ENCODE measurements at places on chromosomes 6 and 20. TPM values are rescaled to one million over a fixed set of nuclear protein-coding genes. Genes with fewer than 3 reads are reported as not detected.

DNA sequence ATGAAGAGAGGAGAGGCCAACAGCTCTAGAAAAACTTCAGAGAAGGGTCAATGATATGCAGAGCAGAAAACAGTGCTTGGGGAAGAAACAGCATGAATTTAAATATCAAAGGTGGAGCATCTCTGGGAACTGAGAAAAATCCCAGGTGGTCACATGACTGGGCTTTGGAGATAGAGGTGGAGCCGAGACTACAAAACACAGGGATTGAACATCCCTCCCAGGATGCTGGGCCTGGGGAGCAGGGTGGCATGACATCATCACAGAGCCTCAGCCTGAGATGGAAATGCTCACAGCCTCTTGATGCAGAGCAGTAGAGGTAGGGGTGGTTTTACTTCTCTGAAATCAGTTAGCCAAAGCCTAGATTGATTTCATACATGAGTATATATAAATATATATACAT lies 529.5 kb downstream of the PRKN start:
- peak; percentile 10 for DNase-seq

- DNase-seq = no peak
These were observed 71.7 kb upstream of the MAP3K4 start for GRCh38 chr6:160919723-160920440.

- no peak for DNase-seq
These were observed 159.8 kb upstream of the GGTLC1 start for GRCh38 chr20:24148372-24148771.

DNA sequence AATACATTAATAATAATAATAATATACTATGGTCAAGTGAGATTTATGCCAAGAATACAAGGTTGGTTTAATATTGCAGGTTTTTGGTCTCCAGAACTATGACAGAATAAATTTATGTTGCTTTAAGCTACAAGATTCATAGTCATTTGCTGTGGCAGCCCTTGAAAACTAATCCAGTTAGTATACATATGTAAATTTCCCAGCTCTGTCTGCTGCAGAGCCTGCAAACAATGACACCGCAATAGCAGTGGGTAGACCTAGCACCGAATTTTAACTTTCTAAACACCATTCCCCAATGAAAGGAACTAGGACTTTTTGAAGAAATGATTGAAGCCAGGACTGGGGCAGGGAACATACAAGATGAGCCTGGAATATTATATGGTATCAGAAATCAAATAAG lies 647.7 kb upstream of the NRSN1 start:
- DNase-seq = no peak

- no peak for DNase-seq
These were observed 39.5 kb upstream of the SUMO4 start for GRCh38 chr6:149360536-149360935.

DNA sequence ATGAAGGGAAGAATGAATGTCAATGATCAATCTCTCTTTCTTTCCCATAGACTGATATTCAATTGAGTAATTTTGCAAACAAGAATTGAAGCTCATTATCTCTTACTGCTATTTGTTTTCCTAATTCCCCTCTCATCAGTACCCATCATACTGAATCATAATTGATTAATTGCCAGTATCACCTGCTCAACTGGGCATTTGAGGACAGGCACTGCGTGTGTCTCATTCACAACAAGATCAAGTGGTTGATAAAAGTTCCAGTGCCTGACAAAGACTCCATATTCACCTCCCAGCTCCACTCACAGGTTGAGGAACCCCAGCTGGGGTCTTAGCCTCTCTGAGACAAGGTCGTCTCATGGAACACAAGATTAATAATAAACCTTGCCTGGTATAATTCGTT lies 67.7 kb downstream of the BCAS1 start:
- DNase-seq = no peak

ME1 gene
- total RNA-seq = 15.6 TPM

SAPCD1 gene
- 0.83 TPM for total RNA-seq

SASH1 gene
- total RNA-seq = 82.8 TPM

DNA sequence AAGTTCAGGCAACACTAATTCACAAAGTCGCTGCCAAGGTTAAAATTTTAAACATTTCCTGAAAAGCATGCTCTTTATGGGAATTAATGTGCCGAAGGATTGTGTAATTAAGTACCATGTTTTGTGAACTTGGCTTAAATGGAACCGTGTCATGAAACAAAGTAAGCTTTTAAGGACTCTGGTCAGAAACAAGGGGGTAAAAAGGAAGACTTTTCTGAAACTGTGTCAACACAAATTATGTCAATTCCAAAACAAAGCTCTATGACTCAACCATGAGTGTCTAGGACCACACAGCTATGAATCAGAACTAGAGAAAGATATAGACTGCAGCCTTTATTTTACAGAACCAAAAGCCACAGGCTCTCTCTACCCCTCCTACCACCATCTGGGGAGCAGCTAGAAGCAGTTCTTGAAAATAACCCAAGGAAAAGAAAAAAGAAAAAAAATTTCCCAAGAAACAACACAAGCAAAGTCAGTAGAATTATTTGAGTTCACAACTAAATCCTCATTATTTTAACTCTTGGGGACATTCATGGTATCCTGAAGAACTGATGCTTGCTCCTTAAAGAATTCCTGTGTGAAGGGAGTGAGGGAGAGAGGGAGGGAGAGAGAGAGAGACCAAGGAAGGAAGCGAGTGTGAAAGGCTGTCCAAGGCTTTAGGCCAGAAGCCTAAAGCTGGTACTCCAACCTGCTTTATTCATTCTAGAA lies 81.9 kb downstream of the ZMYND8 start:
- no peak for DNase-seq

DNA sequence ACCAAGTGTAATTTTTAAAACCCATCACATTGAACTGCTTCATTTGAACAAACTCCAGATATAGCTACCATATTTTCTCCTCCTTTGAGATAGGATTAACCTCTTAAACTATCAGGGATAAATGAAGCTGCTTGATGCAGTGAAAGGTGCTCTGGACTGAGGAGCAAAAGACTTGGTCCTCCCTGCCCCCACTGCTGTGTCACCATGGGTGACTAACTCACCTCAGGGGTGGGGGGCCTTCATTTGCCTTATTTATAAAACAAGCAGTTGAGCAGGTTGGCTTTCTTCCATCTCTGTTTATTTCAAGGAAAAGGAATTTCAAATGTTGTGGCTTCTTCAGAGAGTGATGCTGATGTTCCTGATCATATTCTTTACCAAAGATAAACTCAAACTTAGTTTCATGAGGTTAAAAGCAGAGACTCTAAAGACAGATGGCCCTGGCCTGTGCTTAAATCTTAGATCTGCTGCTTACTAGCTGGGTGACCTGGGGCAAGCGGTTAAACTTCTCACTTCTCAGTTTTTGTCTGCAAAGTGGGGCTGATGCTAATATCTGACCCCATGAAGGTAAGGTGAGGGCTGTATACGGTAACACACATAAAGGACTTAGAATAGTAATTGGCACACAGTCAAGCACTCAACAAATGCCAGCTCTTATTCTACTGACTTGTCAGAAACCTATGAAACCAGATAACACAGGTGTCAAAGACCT lies 50.5 kb downstream of the FHL5 start:
- no peak for DNase-seq

DNA sequence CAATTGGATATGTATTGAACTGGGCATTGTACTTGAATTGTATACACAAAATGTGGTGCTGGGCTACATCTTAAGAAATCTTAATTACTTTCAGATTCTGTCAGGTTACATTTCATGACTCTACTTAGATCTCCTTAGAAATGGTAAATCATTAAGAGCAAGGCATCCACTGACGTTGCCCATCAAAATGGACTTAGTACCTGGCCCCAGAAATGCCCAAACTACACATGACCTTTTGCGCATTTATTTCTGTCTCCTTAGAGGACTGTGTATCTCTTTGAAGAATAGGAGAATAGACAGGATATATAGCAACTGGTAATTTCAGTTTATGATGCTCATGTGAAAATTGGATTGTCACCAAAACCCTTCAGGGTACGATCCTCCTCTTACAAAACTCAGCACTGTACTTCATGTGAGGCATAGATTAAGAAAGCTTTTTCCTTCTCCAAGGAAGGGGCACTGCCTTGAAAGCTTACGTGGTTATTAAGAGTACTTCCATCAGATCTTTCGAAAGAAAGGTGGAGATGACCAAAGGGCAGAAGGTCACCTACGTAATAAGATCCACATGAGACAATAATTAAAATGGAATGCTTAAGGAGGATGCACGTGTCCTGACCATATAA lies 61.4 kb upstream of the BMP2 start:
- no peak for DNase-seq

GRCh38 chr6:119034827-119035458 lies 43.5 kb downstream of the FAM184A start:
- no peak for DNase-seq

DNA sequence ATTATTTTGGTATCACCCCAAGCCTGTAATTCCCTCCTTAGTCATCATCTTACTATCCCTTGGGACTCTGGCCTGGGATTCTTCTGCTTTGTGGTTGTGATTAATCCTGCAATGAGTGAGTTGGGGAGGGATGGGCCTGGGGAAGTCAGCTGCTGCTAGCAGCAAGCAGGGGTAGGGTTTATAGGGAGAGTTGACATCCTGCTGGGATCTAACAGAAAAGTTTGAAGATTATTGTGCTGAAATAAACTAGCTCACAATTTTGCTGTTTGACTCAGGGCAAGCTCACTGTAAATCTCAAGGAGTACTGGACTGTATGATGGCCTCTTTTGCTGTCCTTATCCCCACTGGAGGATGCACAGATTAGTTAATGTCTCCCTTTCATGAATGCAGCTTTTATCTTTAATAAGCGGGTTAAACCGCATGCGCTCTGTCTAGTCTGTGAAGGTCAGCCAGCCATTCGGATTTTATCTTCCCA lies 83.4 kb downstream of the JARID2 start:
- no peak for DNase-seq

ARFGEF3 gene
- 1.2 TPM for total RNA-seq

DNA sequence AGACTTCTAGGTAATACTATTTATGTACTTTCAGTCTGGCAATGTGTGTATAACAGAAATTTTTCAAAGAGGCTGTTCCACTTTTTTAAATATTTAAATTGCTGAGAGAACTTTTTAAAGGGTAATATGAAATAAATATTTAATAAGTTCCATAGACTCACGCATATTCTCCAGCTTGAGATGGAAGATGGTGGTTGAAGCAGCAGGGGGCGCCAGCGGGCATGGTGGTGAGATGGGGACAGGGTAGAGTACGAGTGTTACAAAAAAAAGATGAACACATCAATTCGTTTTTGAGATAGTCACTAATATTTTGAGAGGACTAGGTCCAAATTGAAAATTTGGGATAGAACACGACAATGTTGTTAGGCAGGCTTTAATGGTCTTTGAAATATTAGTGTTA lies 68.4 kb downstream of the RSPO3 start:
- no peak for DNase-seq

CDH22 gene
- total RNA-seq = 0.69 TPM

DNA sequence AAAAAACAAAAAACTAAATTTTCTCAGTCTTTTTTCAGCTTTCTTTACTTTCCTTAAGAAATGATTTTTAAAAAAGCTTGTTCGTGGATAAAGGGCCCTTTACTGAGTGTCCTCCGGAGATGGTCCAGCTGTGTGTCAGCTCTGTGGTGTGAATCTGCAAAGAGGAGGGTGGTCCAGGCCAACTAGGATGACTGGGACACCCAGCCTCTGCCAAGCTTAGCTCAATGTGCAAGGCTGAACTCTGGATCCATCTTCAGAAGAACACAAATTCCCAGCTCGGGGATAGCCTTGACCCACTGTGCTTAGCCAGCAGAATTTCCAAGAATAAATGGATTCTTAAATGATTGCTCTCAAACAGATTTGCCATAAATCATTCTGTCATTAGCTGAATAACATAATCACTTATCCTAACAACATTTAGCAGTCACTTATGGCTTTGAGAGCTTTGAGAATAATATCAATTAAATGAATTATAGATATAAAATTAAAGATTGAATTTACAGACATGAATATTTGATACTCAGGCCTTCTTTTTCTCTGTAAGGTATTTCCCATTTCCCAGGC lies 14.2 kb upstream of the CALHM5 start:
- no peak for DNase-seq

GRCh38 chr6:167819576-167819975 lies 7.1 kb upstream of the AFDN start:
- no peak for DNase-seq

DNA sequence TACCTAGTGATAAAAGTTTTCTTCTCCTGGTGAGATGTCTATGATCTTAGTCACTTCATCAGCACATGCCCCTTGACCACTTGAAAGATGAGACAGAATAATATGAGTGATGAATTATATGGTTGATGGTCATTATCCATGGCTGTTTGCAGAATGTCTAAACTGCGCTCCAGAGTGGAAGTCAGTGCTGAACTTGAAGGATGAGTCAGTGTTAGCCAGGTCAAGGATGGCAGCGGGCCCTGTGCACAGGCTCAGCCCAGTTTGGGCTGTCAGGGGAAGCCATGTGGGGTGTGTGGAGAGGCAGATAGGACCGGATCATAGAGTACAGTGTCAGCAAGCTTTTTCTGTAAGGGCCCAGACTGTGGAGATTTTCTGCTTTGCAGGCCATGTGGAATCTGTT lies 67.2 kb upstream of the KIF25 start:
- DNase-seq = no peak

DNA sequence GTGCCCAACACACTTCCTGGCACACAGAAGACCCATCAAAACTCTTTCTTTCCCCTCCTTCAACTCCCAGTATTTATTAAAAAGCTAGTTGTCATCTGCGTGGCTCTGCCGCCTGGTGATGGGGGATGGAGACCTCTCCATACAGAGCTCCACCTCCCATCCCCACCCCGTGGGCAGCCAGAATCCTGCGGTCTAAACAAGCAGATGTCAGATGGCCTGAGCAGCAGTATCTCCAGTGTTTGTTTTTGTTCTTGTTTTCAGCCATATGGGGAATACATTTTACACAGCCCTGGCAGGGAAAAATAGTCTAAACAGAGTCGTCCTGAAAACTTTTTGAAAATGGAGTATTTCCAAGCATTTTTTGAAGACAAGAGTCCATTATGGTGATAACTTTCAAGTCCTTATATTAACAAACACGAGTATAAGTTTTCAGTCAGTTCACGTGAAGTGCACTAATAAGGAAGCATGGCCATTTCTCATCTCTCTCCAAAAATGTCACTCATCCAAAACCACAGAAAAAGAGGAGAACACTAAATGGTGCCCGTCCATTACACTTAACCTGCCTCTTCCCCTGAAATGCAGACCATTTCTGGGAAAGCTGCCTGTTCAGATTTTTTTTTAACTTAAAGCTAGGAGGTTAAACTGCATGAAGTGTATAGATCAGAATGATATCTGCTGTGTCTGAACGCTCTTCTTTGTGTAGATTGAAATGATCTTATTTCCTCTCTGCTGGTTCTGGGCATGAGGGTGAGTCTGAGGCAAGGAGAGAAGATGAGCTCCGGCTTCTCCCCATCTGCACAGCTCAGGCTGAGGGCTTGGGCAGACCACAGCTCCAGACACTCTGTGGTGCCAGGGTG lies 91.0 kb downstream of the TCP11 start:
- DNase-seq = no peak

- DNase-seq = no peak
These were observed 81.1 kb downstream of the STMND1 start for GRCh38 chr6:17182961-17183360.

FABP7 gene
- not detected for total RNA-seq

- no peak for DNase-seq
These were observed 79.9 kb upstream of the SPTLC3 start for GRCh38 chr20:12928755-12929401.

GRCh38 chr6:161101517-161101916 lies 109.9 kb downstream of the MAP3K4 start:
- DNase-seq = no peak

- no peak for DNase-seq
These were observed 1.9 kb upstream of the FUCA2 start for GRCh38 chr6:143513410-143513809.

Data from esophagus muscularis mucosa (tissue), 4 donors.